ENCODE measurements at places on chromosomes 2 and 18.

DNA sequence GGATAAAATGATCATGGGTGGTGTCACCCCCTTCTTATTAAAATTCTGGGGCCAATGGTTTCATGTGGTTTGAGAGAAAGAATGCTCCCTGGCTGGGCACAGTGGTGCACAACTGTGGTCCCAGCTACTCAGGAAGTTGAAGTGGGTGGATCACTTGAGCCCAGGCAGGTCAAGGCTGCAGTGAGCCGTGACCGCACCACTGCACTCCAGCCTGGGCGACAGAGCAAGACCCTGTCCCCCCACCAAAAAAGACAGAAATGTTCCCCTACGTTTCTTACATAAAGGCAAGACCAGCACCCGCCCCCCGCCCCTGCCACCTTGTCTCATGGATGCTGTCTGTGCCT lies 53.0 kb upstream of the ID2 start:
- no peak for DNase-seq

GRCh38 chr18:79546781-79547272 lies 132.8 kb upstream of the CTDP1 start:
- DNase-seq, result no peak

GRCh38 chr2:239607517-239608191 lies 206.8 kb upstream of the HDAC4 start:
- no peak for DNase-seq

DNA sequence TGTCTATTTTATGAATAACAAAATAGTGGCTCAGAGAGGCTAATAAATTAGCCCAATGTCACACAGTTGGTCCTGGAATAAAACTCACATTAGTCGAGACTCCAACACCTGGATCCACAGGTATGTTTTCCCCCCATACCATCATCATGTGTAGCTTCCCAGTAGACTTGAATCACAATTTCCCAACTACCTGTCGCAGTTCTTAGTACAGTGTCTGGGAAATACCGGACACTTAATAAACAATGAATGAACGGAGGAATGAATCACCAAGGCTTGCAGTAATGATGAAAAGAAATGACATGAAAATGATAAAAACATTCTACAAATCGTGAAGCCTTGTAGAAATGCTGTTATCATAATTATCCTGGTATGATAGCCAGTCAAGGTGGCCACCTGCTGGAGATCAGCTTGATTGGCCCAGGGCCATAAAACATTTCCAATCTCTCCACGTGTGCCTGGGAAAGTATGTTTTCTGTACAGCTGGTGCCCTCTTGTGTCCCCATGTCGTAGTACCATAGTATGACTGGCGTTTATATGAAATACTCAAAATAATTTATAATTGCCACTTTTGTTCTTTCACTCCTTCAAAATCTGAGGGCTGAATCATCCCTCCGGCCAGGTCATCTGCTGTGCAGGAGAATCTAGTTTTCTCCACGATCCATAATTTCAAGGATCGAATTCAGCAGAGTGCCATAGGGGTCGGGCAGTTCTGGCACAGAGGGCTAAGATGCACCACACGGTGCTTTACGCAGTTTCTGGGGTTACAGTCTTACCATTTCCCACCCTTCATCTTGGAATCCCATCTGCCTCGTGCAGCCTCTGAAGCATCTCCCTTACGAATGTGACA lies 95.4 kb downstream of the LAMA1 start:
- peak; percentile 37 for DNase-seq

- no peak for DNase-seq
These were observed 48.5 kb downstream of the BOD1L2 start for GRCh38 chr18:57195341-57195740.

DNA sequence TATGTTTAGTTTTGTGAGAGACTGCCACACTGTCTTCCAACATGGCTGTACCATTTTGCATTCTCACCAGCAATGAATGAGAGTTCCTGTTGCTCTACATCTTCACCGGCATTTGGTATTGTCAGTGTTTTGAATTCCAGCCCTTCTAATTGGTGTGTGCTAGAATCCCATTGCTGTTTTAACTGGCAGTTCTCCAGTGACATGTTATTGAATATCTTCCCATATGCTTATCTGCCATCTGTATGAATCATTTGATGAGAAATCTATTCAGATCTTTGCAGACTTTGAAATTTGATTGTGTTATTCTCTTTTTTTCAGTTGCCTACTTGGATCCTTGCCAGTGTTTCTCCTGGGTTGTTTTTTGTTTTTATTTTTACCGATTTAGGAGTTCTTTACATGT lies 99.0 kb downstream of the SNTG2 start:
- no peak for DNase-seq

GRCh38 chr2:42503291-42503690 lies 9.5 kb upstream of the KCNG3 start:
- DNase-seq, result no peak

GRCh38 chr2:62014102-62014501 lies 108.6 kb downstream of the COMMD1 start:
- DNase-seq, result peak; percentile 17

GRCh38 chr2:10792660-10793400 lies 19.8 kb downstream of the PDIA6 start:
- no peak for DNase-seq

GRCh38 chr2:150476809-150477302 lies 10.6 kb downstream of the RND3 start:
- DNase-seq, result peak; percentile 27

DNA sequence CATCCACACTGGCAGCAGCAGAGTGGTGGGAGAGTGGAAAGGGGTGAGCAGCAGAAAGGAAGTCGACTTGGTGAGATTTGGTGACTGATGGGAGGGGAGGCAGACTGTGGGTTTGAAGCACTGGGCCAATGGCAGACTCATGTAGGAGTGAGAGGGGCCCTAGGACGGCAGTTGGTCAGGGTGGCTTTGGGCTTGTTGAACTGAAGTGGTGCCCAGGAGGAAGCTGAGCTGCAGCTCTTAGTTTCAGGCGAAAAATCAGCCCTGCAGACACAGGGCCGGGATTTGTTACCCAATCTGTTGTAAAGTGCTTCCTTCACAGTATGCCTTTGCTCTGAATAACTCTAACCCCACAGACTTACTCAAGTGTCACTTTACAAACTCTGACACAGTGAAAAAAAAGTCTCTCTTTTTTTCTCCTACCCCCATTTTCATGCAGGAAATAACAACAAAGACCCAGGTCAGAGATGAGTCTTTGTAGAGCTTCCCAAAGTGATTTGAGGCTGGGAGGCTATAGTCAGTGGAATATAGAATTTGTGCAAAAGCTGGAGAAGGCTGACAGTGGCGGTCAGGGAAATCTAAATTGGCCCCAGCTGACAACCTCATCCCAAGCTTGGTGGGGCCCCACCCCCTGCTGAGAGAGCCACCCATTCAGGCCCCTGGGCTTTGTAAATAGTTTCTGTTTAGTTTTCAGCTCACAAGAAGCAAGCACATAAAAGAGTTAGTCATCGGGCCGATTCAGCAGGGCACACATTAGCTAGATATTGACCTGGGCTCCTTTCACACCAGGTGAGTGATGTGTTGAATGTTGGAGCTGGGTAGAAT lies 226.9 kb downstream of the VAPA start:
- peak; percentile 30 for DNase-seq

- DNase-seq, result no peak
These were observed 30.0 kb upstream of the TOGARAM2 start for GRCh38 chr2:28950941-28951630.

DNA sequence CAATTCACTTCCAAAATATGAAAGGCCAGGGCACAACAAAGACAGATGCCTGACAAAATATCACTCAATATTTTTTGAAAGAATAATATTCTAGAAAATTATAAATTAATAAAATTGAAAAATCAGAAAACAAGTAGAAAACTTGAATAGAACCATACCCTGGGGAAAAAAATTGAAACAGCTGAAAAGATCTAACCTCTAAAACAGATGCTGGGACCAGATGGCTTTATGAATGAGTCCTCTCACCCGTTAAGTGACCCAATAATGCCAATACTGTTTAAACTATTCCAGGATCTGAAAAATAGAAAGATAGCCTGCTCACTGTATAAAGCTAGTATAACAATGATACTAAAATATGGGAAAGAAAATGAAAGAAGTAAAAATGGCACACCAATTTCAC lies 322.3 kb upstream of the VWC2L start:
- DNase-seq, result no peak

GRCh38 chr18:22643731-22644130 lies 226.0 kb upstream of the CTAGE1 start:
- DNase-seq, result no peak

DNA sequence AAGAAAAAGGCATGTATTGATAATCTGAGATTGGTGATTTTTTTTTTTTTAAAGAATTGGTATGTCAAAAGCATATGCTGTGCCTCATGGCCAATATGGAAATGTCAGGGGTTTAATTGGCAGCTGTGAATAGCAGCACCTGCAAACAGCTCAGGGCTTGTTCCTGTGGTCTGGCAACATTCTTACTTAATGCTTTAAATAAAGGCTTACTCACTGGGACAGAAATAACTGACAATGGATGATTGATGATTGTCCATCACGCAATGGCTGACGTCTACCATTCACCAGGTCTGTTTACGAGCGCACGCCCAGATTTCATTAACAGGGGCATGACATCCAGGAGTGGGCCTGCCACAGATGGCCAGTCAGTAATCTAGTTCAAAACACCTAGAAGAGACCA lies 66.7 kb downstream of the ETAA1 start:
- DNase-seq, result no peak

- no peak for DNase-seq
These were observed 53.3 kb downstream of the FECH start for GRCh38 chr18:57533006-57533867.

DNA sequence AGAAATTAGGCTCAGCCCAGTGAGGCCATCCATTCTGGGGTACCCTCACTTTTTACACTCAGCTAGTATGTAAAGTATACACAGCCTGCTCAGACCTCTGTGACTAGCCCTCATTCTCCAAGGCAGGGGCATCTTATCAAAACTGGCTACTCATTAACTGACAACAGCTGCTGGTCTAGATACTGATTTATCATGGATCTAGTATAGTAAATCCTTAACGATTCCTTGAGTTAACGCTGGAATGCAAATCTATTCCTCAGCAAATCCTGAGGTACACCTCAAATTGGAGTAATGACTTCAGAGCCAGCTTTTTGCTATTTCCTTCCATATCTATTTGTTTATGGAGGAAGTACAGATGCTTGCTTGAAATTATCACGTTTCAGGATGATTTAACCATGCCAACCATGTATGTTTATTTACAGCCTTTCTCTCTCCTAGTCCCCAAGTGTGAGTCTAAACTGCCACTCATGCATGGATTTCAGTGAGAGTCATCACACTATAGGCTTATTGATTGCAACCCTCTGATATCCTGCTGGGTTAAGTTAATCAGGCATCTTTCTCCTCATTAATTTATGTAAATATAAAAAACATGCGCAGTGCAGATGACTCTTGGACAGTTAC lies 70.2 kb upstream of the DOK6 start:
- DNase-seq, result no peak

DNA sequence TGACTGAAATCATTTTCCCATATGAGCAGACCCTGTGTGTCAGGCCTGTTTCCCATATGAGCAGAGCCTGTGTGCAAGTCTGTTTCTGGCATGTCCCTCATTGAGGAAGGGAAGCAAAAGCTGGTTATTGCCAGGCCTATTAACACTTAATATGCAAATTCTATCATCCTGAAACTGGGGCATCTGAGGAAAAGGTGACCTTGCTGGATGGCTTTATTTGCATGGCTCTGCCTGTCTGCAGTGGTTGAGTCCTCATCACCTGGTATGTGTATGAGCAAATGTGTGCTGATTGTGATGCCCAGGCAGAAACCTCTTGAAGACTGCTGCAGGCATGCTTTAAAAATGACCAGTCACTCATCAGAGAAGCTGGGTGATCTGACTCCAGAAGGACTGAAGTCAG lies 31.2 kb downstream of the EIF4E2 start:
- no peak for DNase-seq
